ENCODE measurements at places on chromosomes 12 and 14. TPM values are rescaled to one million over a fixed set of nuclear protein-coding genes. Genes with fewer than 3 reads are reported as not detected.
A peak's percentile ranks its signal among the peaks of the same experiment; 100 is the strongest.

DNA sequence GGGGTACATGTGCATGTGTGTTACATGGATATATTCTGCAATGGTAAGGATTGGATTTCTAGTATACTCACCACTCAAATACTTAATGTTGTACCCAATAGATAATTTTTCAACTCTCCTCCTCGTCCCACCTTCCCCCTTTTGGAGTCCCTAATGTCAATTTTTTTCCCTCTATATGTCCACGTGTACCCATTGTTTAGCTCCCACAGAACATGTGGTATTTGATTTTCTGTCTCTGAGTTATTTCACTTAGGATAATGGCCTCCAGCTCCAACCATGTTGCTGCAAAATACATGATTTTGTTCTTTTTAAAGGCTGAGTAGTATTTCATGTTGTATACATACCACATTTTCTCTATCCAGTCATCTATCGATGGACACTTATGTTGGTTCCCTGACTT, 97.2 kb upstream of the TMTC1 start:
- DNase-seq: no peak

- DNase-seq: no peak
Observed at GRCh38 chr12:9634177-9634803, 26.6 kb upstream of the KLRB1 start.

DNA sequence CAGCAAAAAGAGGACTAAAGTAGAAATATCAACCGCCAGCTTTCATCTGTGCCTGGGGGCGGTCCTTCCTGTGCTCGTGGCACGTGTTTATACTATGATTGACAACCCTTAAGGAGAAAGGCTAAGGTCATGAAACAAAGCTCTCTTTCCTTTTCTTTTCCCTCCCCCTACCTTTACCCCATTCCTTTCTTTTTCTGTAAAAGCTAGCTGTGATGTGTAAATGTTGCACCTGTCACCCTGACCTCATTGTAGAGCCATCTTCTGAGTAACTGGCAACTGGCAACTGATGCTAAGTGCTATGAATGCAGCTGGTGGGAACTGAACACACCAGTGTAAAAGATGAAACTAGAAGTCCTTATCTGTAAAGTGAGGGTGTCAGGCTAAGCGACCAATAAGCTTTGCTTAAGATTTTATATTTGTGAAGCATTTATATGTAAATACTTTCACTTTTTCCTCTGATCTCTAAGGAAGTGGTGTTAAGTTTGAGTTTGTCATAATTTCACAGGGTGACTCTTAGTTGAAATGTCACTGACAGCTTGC, 102.8 kb upstream of the BCAT1 start:
- no peak for DNase-seq

DNA sequence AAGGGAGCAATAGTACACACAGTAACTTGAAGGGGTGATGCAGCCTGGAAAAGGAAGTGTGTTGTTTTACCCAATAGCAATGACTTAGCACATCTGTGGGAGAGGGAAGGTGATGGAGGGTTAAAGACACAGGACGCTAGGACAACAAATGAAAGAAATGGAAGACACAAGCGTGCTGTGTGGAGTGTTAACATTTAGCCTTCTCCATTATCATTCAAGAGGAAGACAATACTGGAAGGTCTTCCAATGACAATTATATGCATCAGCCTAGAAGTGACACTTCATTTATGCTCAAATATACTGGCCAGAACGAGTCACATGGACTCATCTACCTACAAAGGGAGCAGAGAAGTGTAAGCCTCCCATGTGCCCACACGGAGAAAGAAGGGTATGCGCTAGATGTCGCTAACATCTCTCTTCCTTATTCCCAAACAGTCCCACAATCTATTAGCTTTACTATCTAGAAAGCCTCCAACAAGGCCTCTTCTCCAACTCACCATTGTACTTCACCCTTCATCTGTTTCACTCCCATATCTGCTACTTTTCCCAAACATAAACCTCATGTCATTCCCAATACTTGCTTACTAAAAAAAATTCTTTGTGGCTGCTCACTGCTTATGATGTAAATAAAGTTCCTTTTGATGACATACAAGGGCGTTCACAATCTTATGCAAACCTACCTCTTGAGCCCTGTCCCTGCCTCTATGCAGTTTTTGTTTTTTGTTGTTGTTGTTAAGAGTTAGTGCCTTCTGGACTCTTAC, 20.3 kb downstream of the PPM1H start:
- DNase-seq: no peak

DNA sequence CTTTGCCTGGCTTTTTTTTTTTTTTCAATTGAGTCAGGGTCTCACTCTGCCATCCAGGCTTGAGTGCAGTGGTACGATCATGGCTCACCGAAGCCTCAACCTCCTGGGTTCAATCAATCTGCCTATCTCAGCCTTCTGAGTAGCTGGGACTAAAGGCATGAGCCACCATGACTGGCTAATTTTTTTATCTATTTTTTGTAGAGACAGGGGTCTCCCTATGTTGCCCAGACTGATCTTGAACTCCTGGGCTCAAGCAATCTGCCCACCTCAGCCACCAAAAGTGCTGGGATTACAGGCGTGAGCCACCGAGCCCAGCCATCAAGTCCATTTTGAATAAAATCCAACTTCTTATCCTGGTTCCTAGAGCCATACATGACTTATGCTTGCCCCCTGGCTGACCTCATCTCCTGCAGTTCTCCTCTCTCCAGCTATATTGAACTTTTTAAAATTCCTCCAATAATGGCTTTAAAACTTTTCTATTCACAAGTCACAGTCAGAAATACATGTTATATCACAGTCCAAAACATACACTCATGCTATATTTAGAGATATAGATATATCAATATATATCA, 10.4 kb upstream of the RND1 start:
- DNase-seq: no peak

DNA sequence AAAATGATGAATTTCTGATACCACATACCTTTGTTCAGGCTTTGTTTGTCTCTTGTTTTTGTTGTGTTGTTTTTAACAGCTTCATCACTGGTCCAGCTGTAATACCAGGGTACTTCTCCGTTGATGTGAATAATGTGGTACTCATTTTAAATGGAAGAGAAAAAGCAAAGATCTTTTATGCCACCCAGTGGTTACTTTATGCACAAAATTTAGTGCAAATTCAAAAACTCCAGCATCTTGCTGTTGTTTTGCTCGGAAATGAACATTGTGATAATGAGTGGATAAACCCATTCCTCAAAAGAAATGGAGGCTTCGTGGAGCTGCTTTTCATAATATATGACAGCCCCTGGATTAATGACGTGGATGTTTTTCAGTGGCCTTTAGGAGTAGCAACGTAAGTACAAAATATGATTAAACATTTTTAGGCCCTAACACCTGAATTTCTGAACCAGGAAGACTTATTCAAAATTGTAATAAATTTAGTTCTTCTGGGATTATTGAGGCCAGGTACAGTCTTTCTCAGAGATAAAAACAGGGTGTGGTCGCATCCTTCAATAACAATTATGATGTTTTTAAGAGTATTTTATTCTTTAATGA, 22.4 kb downstream of the RXYLT1 start:
- DNase-seq: no peak

DNA sequence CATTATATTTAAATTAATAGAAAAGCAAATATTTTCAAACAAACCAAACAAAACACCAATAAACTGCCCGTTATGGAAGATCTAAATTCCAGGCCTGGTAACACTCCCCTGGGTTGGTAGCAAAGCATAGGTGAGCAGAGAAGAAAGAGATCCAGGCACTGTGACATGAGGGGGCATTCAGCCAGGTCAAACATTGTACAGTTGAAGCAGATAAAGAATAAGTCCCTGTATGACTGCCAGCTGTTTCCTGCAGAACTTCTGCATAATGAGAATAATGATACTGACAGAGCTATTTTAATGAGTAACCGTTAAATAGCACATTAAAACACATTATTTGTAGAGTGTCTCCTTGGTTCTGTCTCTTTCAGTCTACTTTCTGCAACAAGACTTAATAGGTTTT, 35.4 kb downstream of the SLC38A1 start:
- no peak for DNase-seq

DNA sequence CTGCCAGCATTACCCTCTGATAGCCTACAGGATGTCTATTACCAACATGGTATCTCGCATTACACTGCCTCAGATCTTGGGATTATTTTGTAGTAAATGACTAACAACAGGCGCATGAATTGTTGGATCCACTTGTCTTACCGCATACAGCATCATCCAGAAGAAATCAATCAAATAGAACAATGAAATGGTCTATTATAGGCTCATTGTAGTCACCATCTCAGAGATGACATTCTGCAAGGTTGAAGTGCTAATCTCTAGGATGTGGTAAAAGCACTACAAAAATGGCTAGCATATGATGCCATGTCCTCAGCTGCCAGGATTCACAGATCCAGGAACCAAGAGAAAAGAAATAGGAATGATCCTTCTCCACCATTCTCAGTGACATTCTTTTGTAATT, 52.0 kb downstream of the WASHC3 start:
- no peak for DNase-seq

- DNase-seq: no peak
Observed at GRCh38 chr12:1373901-1374735, 220.3 kb downstream of the FBXL14 start.

DNA sequence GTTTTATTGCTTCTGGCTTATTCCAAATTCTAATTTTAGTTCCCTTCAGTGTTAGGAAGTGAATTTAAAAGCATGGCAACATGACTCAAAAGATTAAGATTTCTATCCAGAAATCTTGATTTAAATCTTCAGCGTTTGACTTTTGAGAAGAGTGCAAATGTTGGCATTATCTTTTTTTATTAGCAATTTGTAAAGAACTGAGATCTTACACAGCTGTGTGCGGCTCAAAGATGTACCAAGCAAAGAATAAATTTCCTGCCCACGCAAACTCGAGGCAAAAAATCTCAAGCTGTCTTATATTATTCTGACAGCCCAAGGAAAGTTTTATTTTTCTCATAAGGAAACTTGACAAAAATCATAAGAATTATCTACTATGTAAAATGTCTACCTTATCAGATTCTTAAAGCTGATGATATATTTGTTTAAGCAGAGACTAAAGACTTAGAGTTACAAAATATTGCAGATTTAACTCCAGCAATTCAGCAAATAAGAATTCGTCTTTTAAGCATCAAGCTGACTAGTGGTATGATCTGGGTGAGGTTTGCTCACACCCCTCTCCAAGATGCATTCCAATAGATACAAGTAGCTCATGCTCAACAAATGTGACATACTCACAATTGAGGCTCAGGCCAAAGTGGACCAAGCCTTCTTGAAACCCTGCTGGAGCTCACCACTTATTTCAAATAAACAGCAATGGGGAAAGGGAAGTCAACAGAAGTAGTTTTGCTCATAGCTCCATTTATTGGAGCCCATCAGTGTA, 47.4 kb upstream of the POC1B start:
- no peak for DNase-seq

GRCh38 chr12:104090685-104091084, 26.4 kb downstream of the HCFC2 start:
- DNase-seq: no peak

DNA sequence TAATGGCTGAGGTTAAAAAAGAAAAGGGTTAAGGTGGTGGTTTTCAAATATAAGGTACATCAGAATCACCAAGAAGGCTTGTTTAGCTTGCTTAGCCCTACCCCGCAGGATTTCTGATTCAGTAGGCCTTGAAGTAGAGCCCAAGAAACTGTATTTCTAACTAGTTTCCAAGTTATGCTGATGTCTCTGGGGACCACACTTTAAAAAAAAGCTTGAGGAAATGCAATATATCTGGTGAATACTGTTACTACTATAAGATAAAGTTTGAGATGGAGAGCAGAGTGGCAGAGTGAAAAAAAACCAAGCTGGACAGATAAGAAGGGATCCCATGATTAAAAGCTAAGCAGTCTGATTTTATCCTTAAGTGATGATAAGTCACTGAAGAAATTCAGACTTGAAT, 18.3 kb upstream of the GXYLT1 start:
- DNase-seq: no peak

DNA sequence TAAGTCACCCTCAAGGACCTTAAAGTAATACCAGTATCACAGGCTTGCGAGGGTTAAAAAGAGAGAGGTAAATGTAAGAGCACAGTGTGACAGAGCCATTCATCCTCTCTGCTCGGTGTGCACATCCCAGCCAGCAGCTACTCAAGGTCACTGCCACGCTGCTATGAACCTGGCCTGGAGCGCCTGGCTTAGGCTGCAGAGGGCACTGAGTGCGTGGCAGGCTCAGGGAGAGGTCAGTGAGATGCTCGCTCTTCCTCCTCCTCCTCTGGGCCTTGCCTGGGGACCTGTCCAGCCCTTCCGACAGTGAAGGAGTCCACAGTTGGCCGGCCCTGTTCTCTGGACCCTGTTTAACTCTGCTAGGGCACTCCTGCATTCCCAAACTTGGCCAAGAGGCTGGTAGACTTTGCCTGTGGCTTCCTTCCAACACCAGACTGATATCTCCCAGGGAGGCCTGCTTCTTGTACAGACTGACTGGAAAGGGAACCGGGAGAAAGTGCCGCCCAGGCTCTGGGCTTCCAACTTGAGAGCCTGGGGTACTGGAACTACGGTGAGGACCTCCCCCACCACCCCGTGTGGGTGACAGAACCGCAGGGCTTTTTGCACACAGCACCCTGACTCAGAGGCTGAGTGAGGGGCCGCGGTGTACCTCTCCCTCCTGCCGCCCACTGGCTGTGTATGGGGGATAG, 62.6 kb upstream of the CORO1C start:
- DNase-seq: peak; percentile 37

DNA sequence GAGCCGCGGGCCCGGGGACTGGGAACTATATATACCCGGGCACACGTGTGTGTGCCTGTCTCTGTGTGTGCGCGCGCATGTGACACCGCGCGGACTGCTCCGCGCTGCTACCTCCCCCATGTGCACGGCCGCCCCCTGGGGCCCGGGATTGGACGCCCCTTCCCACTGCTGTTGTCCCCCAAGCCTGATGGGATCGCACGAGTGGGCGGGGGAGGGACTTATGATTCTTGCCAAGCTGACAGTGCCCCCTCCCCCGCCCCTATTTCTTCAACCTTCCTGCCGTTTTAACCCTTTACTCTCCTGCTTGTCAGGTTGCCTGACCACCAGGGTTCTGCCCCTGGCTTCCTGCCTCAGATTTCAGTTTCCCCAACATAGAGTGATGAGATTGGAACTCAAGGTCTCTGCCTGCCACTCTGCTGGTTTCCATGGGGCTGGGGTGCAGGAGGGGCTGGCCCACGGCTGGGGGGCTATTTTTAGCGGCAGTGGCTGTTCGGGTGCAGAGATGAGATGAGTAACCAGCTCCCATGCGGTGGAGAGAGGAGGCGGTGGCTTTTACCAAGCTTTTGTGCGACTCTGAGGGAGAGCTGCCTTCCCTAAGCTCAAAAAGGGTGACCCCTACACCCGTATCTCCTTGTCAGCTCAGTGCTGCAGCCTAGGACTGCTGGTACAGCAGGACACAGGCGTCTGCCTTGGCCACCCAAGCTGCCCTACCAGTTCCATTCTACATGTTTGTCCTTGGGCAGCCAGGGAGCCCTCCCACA, at the start of gene DDN:
Gene DDN (minus strand): TSS at position 5 of the 761 bp plus-strand sequence. CDS start 88 bp downstream, outside the sequence.
- DNase-seq: no peak

Gene STAC3
- total RNA-seq: 0.69 TPM

Gene LRP10
- total RNA-seq: 48.3 TPM

Gene STON2
- total RNA-seq: 8.3 TPM

Gene MYF5
- total RNA-seq: not detected

Gene TTC9
- total RNA-seq: 1.9 TPM

Gene KIF26A
- total RNA-seq: 6.5 TPM

Gene CLEC2A
- not detected for total RNA-seq

Gene OR10AD1
- total RNA-seq: not detected

Gene POTEM
- not detected for total RNA-seq

Data from left ventricle myocardium inferior (tissue), 1 donor.